ENCODE measurements at places on chromosomes 7 and 10. TPM values are rescaled to one million over a fixed set of nuclear protein-coding genes. Genes with fewer than 3 reads are reported as not detected.

DNA sequence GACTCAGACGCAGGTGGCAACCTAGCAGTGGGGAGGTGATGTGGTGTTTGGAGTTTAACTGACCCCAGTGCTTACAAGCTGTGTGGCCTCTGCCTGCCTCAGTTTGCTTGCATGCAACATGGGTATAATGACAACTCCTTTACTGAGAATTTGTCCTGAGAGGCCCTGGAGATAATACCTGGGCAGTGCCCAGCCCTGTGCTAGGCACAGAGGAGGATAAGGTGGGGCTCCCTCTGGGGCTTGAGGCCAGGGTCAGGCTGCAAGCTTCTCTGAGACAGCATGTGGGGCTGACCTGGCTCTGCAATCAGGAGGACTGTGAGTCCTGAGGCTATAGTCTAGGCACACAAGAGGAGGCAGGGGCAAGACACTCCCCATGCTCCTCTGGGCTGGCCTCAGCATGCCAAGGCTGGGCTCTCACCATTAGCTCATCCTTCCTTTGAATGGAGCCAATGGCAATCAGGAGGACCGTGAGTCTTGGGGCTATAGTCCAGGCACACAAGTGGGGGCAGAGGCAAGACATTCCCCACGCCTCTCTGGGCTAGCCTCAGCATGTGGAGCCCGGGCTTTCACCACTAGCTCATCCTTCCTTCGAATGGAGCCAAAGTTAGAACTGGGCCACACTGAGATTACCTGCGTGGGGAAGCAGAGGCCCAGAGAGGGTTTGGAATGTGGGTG, 147.9 kb downstream of the RPS24 start:
- DNase-seq = no peak

DNA sequence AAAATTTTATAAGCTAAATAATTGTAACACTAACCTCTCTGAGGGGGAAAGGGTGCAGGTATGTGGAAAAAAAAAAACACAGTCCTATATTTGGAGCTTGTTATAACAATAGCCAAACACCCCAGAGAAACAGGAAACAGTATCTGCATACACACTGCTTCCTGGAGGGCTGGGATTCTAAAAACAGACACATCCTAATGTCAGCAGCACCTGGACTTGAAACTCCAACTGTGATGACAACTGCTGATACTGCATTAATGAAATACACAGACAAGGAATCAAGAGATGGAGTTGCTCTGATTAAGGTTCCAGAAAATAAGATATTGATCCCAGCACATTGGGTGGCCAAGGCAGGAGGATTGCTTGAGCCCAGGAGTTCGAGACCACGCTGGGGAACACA, 9.3 kb downstream of the DAGLB start:
- DNase-seq = no peak

DNA sequence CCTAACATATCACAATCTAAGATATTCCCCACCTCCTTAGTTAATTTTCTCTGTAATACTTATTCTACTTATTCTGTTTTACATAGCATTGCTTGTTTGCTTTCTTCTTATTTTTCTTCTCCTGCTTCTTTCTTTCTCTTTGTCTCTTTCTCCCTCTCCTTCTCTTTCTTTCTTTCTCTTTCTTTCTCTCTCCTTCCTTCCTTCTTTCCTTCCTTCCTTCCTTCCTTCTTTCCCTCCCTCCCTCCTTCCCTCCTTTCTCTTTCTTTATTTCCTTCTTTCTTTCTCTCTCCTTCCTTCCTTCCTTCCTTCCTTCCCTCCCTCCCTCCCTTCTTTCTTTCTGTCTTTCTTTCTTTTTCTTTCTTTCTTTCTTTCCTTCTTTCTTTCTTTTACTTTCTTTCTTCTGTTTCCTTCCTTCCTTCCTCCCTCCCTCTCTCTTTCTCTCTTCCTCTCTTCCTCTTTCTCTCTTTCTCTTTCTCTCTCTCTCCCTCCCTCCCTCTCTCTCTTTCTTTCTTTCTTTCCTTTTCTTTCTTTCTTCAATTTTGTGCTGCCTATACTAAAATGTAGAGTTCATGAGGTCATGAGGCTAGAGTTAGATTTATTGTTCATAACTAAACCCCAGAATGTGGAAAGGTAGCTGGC, 445.4 kb downstream of the GATA3 start:
- DNase-seq = no peak

DNA sequence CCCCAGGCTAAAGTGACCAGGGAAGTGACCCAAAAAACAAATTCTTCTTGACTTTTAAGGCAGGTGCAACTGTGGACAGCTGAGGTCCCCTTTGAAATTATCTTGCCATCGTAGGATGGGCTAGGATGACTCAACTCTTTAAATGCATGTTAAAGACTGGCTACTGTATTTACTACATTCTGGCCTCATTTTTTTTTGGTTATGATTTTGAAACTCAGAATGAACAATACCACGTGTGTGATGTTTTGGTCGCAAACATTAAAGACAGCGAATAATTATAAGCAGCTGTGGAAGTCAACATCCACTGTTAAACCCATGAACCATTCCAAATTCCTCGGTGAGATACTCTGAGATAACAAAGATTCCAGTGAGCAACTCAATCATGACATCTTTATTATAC, 1.2 kb upstream of the SLC13A4 start:
- DNase-seq = no peak

Gene RBM20
- 0.16 TPM for polyA plus RNA-seq

DNA sequence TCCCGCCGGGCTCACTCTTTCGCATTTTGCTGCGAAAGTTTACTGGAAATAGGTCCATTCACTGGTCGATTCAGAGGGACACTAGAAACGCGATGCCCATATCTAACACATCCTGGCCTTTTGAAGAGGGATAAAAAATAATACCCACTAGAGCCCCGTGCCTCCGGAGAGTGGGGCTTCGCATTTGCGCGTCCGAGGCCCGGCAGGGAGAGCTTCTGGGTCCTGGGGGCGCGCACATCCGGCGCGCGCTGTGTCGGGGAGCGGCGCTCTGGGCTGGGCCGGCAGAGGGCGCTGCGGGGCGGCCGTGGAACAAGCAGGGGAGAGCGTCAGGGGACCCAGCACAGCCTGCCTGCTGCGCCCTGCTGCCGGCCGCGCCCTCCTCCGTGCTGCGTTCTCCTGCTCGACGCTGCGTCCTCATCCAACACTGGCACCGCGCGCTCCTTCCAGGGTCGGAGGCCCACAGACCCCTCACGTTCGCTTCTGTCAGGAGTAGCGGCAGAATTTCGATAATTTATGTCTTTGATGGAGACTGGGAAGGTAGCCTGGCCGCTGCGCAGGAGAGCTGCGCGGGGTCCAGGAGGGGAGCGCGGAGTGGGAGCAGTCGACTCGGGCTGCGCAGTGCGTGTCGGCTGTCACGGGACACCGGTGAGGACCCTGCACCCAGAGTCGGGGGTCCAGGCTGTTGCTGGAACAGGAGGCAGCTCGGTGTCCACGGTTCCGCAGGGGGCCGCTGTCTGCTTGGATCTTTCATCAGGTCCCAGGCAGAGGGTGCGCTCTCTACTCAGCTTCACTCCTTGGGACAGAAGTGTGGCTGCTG, 41.5 kb upstream of the ZNF32 start:
- DNase-seq = peak; percentile 27

Gene HOXA4
- 4.3 TPM for polyA plus RNA-seq

DNA sequence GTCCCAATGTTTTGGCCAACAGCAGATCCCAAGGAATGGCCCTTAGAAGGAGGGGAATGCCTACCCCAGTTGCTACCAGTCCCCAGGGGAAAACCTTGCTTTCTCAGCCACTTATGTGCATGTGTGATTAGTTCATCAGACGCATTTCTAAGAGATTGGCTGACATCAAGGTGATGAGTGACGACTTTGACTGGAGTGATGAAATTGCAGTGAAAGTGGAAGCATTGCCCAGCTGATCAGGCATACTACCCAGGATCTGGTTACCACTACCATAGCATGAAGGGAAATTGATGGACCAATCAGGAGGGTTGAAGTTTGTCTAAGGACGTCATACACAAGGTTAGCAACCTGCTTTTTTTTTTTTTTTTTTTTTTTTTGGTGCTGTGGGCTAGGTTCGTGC, 90.3 kb upstream of the ELMO1 start:
- DNase-seq = no peak

DNA sequence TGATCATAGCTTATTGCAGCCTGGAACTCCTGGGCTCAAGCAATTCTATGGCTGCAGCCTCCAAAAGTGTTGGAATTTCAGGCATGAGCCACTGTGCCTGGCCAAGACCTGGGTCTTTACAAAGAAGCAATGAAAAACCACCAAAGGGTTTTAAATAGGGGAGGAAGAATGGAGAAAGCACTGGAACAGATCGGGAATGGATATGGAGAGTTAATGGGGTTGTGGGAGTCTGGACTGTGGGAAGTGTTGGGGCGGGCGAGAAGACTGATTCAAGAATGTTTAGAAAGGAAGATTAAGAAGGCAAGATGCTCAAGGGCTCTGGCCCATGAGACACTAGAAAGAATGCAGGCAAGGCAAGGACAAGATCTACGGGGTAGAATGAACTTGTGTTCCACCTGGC, 98.5 kb downstream of the CARD11 start:
- no peak for DNase-seq

DNA sequence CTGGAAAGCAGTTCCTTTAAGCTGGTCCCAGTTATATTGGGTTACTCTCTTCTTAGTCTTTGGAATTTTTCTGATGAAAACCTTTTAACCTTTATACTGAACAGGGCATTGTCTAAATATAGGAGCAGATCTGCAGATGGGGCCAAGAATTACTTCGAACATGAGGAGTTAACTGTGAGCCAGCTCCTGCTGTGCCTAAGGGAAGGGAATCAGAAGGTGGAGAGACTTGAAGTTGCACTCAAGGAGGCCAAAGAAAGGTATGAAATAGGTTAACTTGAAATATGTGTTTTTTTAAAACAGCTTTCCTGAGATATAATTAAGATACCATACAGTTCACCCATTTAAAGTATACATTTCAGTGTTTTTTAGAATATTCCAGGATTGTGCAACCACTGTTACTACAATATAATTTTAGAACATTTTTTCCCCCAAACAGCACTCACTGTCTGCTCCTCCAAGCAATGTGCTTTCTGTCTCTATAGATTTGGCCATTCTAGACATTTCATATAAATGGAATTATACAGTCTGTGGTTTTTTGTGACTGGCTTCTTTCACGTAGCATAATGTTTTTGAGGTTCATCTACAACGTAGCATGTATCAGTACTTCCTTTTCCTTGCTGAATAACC, 18.9 kb downstream of the OPTN start:
- no peak for DNase-seq

DNA sequence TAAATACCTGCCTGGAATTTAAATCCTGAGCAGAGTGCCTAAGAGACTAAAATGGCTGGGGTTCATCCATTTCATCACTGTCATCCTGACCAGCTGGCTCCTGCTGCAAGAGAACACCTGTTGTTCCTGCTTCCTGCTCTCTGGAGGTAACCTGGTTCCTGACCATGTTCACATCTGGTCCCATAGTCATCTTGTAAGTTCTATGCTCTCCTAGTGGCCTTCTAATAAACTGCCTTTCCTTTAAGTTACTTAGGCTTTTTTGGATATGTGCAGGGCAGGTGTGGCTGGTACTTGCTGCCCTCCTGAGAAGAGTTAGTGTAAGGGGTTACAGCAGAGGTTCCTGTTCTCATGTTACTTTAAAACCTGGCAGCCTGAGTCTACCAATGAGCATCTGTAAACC, 80.0 kb downstream of the NRCAM start:
- DNase-seq = no peak

Measured in HepG2 (cell line).